Stimulated activated CD4-positive, alpha-beta T cell treated with anti-CD3 and anti-CD28 coated beads, Interleukin-12 subunit alpha, Interleukin-12 subunit beta, amount 100 ng/mL, for 24 hours (primary cell): ENCODE measurements at places on chromosomes 1 and 21.

DNA sequence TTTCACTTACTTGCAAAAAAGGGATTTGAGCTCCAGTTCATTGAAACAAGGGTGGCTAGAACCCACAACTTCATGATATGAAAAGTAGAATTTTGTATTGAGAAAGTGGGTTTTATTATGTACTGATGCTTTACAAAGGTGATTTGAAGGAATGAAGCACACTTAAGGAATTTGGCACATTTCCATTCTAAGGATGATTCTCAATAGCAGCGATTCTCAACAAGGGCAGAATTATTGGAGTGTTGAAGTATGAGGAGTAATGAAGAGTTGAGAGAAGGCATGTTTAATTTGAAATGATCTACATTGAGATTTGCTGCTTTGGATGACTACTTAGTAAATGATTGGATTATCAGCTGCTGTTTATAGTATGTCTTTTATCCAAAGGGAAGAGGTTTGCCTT, 54.7 kb downstream of the FNBP1L start:
- no peak for DNase-seq

GRCh38 chr1:92975551-92976232, 14.4 kb upstream of the DIPK1A start:
- DNase-seq, result no peak

DNA sequence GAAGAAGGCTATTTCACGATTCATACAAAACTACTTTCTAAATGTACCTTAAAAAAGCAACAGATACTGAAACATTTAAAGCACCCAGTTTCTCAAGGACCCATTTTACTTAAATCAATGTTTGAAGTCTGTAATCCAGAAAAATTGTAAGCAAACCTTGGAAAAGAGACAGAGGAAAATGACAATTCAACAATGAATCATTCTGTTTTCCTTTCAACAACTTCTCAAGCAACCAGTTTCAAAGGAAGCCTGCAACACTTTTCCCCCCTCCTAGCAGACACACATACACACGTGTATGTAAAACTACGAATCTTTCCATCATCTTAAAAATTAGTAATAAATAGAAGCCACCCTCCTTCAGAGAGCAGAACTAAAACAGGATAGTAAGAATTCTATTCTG, 1.2 kb downstream of the RERE start:
- DNase-seq, result no peak

- DNase-seq, result no peak
Measured at GRCh38 chr1:166884040-166884642, 8.1 kb upstream of the TADA1 start.

GRCh38 chr1:39158327-39159086, 46.0 kb upstream of the MACF1 start:
- no peak for DNase-seq

DNA sequence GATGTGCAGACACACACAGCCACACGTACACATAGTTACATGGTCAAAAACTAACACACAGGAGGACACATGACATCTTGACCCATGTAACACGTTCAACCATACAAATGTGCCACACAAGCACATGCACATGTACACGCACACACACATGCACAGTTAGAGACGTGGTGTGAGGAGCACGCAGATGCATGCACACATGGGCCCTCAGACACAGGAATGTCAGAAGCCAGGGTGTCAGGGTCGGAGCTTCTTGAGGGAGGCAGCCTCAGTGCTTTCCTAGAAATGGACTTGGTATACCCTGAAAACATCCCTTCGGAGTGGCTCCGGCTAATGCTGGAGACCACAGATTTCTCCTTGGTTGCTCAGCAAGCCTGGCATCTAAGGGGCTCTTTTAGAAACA, 114.3 kb downstream of the DMRTB1 start:
- no peak for DNase-seq

DNA sequence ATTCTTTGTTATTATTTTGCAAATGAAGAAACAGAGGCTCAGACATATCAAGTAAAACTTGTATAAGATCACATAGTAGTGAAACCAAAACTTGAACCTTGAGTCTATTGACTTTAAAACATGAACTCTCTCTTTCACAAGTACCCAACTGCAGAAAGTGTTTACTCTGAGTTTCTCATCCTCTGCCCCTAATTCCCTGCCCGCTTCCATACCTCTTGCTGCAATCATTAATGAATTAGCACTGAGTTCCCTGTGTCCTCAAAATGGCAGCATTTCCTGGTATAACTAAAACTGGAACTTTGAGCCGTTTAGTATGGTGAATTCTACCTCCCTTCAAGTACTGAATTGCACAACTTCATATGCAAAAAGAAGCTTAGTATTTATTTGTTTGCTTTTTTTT, 147.7 kb upstream of the DNAH14 start:
- no peak for DNase-seq

GRCh38 chr1:40252601-40253000, 4.9 kb downstream of the TMCO2 start:
- DNase-seq, result no peak

DNA sequence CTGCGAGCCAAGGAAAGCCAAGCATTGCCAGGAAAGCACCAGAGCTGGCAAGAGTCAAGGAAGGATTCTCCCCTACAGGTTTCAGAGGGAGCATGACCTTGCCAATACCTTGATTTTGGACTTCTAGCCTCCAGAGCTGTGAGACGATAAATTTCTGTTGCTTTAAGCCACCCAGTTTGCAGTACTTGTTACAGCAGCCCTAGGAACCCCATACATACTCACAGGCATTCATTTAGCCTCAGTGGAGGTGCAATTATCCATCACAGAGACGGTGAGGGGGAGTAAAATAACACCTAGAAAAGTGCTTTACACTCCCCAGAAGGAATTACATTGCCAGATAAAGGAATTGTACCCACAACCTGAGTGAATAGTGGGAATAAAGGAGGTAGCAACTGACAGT, 167.4 kb upstream of the NFIA start:
- no peak for DNase-seq

- DNase-seq, result peak; percentile 78
Measured at GRCh38 chr1:51990478-51990965, at the start of gene RAB3B. Gene RAB3B, minus strand, starts transcription at chr1:51990700. Its CDS starts 13,583 bp downstream, at chr1:51977117.

- no peak for DNase-seq
Measured at GRCh38 chr1:116064616-116065015, 46.6 kb upstream of the MAB21L3 start.

DNA sequence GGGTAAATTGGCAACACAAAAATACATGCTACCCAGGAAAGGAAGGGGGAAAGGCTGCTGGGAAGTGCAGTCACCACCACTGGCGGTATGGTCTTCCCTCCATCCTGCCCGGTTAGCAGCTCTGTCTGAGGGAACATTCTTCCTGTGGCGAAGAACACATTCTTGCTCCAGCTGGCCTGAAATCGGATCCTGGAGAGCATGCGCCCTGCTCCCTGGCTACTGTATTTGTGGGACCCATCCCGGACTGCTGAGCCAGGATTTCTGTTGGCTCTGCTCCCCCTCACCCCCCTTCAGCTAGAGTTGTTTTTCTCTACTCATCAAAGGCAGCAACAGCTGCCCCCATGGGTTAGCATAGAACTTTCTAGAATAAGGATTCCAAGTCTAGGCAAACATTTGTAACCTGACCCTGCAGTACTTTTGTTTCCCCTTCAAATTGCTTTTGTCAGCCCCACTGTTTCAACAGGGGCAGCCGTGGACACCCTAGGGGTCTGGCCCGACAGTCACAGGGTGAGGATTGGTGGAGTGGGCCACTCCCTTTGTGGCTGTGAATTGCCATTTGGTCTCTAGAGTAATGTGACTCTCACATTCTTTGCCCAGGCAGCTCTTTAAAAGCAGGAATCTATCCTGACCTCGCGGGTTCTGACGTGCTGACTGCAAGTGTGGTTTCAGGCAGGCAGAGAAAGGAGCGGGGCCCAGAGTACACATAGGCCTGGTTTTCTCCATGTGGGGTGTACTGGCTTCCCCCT, 157.7 kb downstream of the TOMM20 start:
- DNase-seq, result no peak

- DNase-seq, result no peak
Measured at GRCh38 chr1:77484334-77484733, 198.1 kb downstream of the ZZZ3 start.

DNA sequence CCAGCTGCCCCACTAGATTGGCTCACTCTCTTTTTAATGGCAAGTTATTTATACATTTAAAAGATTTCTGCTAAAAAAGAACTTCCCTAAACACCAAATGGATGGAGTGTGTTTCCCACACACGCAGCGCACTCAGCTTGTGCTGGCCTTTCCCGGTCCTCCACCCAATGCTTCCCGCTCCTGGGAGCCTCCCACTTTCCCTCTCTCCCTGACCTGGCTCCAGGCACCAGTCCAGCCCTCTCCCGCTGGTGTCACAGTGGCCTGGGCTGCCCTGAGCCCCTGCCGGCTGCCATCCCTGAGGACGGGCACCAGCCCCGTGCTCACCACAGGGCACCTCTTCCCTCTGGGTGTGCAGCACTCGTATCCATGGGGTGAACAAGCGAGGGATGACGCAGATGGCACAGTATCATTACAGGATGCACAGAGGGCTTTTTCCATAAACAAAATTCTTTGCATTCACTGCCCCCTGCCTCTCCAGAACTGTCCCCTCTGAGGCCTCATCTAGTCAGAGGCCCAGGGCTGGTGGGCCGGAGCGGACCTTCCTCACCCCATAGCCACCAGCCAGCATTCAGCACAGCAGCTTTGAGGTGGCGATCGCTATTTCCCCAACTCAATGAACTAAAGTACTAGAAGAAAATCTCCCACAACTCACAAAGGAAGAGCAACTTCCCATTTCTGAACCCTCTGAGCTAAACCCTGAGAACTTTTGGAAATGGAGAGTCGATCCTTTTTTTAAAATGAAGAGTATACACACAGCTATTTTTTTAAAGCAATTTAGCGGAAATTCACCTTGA, 68.5 kb downstream of the SLC37A1 start:
- DNase-seq, result no peak

GRCh38 chr1:198893141-198893540, 254.3 kb downstream of the PTPRC start:
- DNase-seq, result no peak

GRCh38 chr1:206430031-206430983, 40.0 kb upstream of the IKBKE start:
- no peak for DNase-seq

- DNase-seq, result no peak
Measured at GRCh38 chr1:153362187-153362775, 4.6 kb downstream of the S100A9 start.

- no peak for DNase-seq
Measured at GRCh38 chr1:8854240-8854639, 24.2 kb downstream of the ENO1 start.

- no peak for DNase-seq
Measured at GRCh38 chr1:25208092-25208491, 24.2 kb downstream of the SYF2 start.

DNA sequence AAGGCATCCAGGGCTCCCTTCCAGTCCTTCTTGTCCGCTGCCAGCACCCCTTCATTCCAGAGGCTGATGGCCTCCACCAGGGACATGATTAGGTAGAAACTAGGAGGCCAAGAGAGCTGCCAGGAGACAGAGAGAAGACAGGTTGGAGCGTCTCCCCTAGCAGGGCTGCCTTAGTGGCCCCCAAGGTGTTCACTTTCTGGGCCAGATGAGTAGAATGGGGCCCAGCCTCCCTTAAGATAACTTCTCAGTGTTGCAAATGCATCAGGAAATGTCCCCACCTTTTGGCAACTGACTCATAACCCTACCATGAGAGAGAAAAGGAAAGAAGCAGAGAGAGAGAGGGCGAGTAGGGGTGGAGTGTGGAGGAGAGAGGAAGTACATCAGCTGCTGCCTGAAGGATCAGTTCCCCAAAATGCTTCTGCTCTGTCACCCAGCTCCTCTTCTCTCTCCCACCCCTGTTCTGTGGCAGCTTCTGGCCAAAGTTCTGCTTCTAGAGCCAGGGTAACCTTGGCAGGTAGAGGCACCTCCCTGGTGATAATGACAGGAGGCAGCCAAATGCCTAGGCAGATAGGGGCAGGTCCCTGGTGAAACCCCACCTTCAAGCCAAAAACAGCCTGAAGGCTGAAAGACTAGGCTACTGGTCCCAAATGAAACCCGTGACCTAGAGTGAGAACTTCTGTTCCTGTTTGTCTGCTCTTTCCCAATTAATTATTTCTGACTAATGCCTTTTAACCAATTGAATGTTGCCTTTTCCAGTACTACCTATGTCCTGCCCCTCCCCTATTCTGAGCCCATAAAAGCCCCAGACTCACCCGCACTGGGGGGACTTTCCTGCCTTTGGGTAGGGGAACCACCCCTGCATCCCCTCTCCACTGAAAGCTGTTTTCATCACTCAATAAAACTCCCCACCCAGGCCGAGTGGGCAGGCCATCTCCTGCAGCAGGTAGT, at the start of gene NCF2:
Gene NCF2 (minus strand): TSS at position 216 of the 948 bp plus-strand sequence. CDS start 130 bp downstream, at position 86.
- no peak for DNase-seq

GRCh38 chr1:203089001-203089650, 3.3 kb upstream of the MYOG start:
- no peak for DNase-seq

DNA sequence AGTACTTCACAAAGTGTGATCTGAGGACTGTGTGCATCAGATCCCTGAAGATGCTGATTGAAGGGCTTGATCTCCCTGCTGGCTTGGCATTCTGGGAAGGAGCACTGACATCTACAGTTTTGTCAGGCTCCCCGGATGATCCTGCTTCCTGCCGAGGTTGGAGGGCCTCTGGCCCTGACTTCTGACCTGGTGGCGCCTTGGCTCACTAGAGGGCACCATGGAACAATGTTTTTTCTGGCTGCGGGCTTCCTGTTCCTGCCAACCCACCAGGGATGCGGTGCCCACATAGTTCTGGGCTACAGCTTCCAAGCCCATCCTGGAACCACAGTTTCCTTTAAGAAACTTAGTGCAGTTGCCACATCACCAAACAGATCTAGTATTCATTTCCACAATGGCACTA, 38.8 kb upstream of the RASAL2 start:
- DNase-seq, result no peak

GRCh38 chr1:178066908-178067614, 26.8 kb upstream of the RASAL2 start:
- no peak for DNase-seq

GRCh38 chr1:170663404-170664092, 383 bp upstream of the PRRX1 start:
- no peak for DNase-seq

DNA sequence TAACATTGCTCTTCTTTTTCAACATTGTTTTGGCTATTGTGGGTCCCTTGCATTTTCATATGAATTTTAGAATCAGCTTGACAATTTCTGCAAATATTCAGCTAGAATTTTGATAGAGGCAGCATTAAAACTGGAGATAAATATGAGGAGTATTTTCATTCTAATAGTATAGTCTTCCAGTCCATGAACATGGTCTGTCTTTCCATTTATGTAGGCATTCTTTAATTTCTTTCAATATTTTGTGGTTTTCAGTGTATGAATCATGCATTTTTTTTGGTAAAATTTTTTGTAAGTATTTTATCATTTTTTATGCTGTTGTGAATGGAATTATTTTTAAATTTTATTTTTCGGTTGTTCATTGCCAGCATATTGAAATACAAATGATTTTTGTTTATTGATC, 97.2 kb downstream of the DNAH14 start:
- DNase-seq, result no peak

GRCh38 chr1:112493351-112493750, 15.4 kb upstream of the WNT2B start:
- DNase-seq, result no peak
